ENCODE measurements at places on chromosomes 16 and 17.

DNA sequence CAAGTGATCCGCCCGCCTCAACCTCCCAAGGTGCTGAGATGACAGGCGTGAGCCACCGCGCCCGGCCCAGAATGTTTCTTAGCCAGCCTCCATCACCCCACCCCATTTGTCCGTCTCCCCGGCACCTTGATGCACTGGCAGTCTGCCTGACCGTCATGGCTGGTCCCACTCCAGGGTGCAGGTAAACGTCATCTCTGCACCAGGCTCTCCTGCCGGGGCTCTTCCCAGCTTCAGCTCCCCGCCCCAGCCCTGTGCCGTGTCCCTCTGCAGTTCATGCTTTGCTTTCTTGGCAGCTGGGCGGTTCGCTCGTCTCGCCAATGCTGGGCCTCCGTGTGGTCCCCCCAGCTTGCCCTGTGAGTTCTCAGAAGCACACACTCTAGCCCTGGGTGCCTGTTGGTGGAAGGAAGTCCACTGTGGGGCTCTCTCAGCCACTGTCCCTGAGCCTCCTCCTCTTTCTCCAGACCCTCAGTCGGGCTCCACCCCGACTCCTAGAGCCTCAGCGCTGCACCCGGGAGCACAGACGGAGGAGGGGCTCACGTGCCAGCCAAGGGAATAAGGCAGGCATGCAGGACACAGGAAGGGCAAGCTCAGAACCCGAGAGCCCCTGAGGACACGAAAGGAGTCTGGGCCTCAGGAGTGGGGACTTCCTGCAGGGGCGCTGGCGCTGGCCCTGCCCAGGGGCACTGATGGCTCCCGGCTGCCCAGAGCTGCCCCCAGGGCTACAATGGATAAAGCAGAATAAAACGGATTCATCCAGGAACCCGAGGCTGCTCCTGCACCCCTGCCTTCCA lies 12.0 kb downstream of the HS3ST6 start:
- no peaks in the 10 kb centered on the region for H3K36me3 ChIP-seq
- no peaks in the 10 kb centered on the region for H3K27me3 ChIP-seq
- H3K4me1 ChIP-seq: peaks cover 5% of the 10 kb centered on the region
- no peak overlapping the region for H3K27ac ChIP-seq
- no peak overlapping the region for H3K4me3 ChIP-seq

DNA sequence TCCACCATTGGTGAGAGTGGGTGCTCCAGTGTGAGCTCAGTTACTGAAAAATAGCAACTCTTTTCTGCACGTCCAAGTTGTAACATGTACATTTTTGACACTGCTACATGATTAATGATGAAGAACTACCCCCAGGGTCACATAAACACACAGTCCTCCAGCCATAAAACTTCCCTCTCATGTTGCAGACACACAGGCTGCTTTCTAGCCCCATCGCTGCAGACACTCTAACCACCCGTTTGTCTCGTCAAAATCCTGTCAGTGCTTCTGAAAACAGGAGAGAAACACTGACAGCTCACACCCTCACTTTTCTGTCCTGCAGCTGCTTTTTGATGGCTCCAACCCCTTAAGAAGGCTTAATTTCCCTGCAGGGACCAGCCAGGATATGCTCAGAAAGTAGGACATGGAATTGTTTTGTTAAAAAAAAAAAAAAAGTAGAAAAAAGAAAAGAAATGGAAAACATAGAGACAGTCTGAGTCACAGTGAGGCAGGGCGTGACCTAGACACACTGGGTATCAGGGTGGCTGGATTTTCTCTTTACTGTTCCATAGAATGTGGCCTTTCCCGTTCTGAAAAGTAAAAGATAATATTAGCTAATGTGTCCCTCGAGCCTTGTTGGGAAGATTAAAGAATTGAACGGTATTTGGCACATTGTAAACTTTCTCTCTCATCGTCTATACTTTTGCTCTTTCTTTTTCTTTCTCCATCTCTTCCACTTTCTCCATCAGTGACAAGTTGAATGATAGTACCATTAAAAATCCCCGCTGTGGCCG lies 20.7 kb upstream of the CCL5 start:
- no peaks in the 10 kb centered on the region for H3K36me3 ChIP-seq
- H3K4me1 ChIP-seq: peaks cover 26% of the 10 kb centered on the region
- no peak for DNase-seq

- no peak overlapping the region for H3K27ac ChIP-seq
- no peak overlapping the region for H3K4me3 ChIP-seq
- H3K36me3 ChIP-seq: no peaks in the 10 kb centered on the region
- no peaks in the 10 kb centered on the region for H3K4me1 ChIP-seq
- peaks cover 3% of the 10 kb centered on the region for H3K27me3 ChIP-seq
These were observed 330.7 kb upstream of the ASIC2 start for GRCh38 chr17:33623841-33624240.

- peak overlapping the region; percentile 71 for H3K4me3 ChIP-seq
- peak; percentile 53 for DNase-seq
- H3K4me1 ChIP-seq: peaks cover 5% of the 10 kb centered on the region
- no peaks in the 10 kb centered on the region for H3K36me3 ChIP-seq
- peaks cover 40% of the 10 kb centered on the region for H3K27me3 ChIP-seq
These were observed 1.3 kb downstream of the SLC16A11 start for GRCh38 chr17:7042501-7043181.

GRCh38 chr17:7579001-7579833 lies at the start of gene CD68:
Gene CD68, plus strand, starts transcription at chr17:7579638. Its CDS starts 40 bp downstream, at chr17:7579678.
- peaks cover 22% of the 10 kb centered on the region for H3K36me3 ChIP-seq
- H3K27ac ChIP-seq: peak within 1 kb of the TSS; percentile 50

DNA sequence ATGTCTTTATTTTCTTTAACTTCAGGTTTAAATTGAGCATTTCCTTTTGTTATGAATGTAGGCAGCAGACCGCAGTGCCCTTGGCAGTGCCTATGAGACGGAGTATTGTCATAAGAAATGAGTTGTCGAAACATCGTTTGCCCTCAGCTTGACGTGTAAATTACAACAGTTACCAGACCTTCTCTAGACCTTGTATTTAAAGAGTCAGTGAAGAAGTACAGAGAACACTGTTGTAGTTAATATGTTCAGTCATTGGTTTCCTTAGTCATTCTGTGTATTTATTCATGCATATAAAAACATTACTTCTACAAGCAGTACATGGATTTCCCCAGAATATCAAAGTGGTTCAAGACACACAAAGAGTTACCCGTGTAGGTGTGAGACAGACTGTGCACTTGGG lies 19.0 kb downstream of the IRF8 start:
- H3K27me3 ChIP-seq: peaks cover 8% of the 10 kb centered on the region
- no peak overlapping the region for H3K27ac ChIP-seq
- H3K36me3 ChIP-seq: peaks cover 8% of the 10 kb centered on the region
- no peak overlapping the region for H3K4me3 ChIP-seq
- no peak for DNase-seq
